ENCODE measurements at places on chromosomes 5 and 9.

DNA sequence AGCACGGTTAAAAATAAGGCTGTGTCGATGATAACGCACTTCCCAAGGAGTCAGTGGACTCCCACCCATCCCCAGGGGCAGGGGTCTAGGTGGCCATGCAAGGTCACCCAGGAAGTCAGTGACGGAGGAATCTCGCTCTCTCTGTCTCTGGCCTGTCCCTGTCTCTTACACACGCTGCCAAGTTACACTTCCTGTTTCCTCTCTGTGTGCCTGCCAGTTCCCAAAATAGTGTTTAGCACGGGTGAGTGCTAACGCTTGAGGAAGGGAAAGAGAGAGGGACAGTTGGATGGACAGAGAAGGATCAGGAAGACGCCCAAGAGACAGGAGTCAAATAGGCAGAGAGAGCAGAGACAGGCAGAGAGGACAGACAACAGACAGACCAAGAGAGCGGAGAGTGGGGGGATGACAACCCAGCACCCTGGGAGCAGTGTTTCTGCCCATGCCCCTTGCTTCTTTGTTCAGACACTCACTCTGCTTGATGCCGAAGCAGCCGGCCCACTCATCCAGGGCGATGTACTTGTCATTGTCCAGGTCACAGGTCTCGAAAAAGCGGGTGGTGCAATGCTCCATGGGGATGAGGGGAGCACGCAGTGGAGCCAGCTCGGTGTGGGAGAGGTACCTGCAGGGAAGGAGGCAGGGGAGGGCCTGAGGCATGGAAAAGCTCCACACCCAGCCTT lies 23.0 kb downstream of the SPARC start:
- no peak for DNase-seq

DNA sequence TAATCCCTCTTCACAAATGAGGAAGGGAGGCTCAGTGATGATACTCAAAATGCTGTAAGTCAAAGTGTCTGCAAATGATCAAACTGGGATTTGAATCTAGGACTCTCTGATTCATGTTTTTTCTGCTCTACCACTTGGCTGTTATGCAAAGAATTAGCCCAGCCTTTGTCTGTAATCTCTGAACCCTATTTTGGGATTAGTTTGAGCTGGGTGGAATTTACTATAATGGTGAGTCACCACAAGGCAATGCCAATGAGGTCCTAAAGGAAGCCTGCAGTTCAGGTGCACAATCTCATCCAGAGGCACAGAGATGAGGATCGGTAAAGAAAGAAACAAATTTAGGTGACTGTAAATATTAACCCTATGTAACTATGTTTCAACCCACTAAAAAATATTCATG lies 29.2 kb downstream of the RFK start:
- DNase-seq, result no peak

GRCh38 chr5:55568654-55569512 lies 34.1 kb upstream of the PLPP1 start:
- no peak for DNase-seq

- DNase-seq, result no peak
Measured at GRCh38 chr9:110767559-110768063, 99.0 kb downstream of the MUSK start.

GRCh38 chr9:106421772-106422171 lies 441.2 kb upstream of the ZNF462 start:
- DNase-seq, result no peak

- DNase-seq, result no peak
Measured at GRCh38 chr9:97578846-97579245, 54.3 kb downstream of the TSTD2 start.

GRCh38 chr9:107024193-107024592 lies 161.2 kb downstream of the ZNF462 start:
- DNase-seq, result no peak

DNA sequence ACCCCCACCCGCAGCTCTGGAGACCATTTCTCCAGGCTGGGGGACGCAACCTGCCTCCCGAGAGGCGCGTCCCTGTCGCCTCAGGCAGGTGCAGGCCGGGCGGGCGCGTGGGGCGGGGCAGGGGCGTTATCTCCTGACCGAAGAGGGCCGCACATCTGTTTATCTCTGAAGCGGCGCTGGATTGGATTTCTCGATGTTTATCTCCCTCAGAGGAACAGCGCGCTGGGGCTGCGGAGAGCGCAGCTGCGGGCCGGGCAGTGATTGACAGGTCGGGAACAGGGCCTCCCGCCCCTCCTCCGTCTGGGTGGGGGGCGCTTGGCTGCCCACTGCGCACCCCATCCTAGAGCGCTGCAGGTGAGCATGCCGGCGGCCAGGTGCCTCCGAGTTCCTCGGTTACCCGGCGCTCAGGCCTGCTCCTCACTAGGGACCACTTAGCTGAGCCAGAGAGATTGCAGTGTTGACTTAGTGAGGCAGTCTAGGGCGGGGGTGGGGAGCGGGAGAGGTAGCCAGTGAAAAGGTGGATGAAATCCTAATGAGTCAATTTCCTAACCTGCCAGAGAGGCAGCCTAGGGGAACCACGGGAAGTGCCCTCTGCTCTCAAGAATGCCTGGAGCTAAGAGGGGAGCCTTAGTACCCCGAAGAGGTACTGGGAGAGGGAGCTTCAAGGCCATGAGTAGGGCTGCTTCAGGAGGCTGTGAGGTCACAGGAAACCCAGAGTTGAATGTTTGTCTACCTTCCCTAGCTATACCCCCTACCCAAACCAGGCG lies 39.6 kb upstream of the TIFAB start:
- DNase-seq, result no peak

DNA sequence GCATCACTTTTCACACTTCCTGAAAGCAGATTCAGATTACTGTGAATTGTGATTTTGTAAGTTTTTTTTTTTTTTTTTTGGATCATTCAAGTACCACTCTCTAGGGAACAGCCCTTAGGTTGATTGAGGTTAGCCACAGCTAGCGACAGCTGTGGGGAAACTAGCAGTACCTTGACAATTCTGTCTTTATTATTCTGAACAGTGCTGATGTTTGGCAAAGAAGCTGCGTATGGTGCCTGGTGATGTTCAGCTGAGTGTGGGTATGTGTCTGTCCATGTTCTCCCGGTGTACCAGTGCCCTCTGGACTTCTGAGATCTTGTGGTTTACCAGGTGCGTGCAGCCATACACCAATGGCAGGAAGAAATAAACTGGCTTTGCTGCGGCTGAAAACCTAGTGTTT lies 117.3 kb upstream of the PLPPR1 start:
- no peak for DNase-seq

GRCh38 chr9:126628969-126629674 lies 15.4 kb downstream of the LMX1B start:
- DNase-seq, result no peak

DNA sequence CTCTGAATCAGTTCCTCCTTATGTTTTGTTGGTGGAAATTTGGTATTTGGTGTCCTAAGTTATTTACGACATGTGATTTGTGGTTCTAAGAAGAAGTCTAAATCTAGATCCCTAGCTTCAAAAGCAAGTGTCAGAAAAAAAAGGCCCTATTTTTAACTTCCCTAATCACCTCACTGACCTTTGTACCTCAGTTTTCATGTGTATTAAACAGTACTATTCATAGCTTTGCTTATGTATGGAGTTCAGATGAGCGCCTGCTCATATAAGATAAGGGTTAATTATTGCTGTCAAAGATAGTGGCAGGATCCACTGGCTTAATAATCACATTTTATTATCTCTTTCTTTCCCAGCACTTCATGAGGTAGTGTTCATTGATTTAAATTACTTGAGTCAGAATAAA lies 318.2 kb downstream of the PARP8 start:
- no peak for DNase-seq

GRCh38 chr5:170226661-170227060 lies 6.1 kb upstream of the C5orf58 start:
- no peak for DNase-seq

DNA sequence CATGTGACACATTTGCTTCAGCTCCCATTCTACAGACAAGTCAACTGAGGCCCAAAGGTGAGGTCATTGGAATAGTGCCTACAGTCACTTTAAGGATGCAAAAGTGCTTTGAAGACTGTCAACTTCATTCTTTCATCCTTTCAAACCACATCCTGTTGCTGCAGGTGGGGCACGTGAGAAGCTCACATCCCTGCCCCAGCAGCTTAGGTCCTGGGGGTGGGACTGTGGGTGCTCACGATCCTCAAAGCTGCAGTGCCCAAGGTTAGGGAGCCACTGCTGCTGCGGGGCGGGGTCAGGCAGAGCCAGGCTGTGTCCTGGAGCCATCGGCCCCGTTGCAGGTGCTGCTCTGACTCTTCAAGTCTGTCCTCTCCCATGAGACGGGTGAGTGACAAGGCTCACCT lies 57.9 kb upstream of the IER5L start:
- no peak for DNase-seq

DNA sequence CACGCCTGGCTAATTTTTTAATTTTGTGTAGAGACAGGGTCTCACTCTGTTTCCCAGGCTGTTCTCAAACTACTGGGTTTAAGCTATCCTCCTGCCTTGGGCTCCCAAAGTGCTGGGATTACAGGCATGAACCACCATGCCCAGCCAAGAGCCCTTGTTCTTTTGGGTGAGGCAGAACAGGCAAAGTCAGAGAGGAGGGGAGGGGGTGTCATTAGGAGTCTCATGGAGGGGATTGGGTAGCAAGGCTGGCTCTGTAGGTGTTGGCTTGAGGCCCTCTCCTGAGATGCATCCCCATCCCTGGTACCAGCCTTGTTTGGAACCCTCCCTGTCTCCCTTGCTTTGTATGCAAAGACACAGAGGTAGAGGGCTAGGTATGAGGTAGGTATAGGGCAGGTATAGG lies 24.1 kb downstream of the GSN start:
- DNase-seq, result no peak

DNA sequence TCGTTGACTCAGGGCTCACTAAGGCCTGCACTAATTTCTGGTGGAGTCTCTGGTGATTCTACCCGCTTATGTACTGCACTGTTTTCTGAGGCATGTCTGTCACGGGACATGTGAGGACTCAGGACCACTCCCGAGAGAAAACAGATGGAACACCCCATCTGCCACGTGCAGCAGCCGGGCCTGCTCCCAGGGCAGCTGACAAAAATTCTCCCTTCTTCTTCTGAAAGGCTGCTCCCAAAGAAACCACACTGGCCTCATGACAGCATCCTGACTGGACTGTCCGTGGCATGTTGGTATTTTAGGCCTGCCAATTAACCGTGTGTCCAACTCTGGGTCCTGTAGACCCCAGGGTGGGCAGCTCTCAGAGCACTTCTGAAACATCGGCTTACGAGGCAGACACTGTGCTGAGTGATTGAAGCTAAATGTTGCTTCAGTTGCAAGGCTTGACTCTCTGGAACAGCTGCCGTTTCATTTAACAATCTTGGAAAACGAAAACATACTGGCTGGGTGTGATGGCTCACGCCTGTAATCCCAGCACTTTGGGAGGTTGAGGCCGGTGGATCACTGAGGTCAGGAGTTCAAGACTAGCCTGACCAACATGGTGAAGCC lies 39.0 kb downstream of the FAM240B start:
- no peak for DNase-seq

DNA sequence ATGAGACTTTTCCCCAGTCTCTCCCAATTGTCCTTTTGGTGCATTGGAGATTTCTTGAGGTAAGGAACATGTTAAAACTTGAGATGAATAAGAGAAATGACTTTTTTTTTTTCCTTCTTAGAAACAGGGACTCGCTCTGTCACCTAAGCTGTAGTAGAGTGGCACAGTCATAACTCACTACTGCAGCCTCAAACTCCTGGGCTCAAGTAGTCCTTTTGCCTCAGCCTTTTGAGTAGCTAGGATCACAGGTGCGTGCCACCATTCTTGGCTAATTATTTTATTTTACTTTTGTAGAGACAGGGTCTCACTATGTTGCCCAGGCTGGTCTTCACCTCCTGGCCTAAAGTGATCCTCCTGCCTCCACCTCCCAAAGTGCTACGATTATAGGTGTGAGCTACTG lies 25.9 kb downstream of the CDC42SE2 start:
- DNase-seq, result no peak

- DNase-seq, result no peak
Measured at GRCh38 chr5:87746891-87747377, 334.2 kb upstream of the CCNH start.

- DNase-seq, result no peak
Measured at GRCh38 chr5:1354576-1354975, 9.7 kb upstream of the CLPTM1L start.

DNA sequence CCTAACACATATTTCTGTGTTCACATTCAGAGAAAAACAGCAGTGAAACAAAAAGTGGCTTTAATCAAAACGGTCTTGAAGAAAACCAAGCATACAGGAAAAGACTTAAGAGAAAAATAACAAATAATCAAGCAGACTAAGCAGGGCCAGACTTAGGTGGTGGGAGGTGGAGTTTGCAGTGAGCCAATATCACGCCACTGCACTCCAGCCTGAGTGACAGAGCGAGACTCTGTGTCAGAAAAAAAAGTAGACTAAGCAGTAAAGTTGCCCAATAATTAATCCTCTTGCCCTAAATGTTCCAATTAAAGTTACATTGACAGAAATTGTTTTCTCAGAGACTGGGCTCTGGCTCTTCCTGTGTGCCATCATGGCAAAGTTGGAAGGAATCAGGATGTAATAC lies 26.6 kb upstream of the GLDC start:
- no peak for DNase-seq

- no peak for DNase-seq
Measured at GRCh38 chr5:223791-224190, 5.7 kb downstream of the SDHA start.

DNA sequence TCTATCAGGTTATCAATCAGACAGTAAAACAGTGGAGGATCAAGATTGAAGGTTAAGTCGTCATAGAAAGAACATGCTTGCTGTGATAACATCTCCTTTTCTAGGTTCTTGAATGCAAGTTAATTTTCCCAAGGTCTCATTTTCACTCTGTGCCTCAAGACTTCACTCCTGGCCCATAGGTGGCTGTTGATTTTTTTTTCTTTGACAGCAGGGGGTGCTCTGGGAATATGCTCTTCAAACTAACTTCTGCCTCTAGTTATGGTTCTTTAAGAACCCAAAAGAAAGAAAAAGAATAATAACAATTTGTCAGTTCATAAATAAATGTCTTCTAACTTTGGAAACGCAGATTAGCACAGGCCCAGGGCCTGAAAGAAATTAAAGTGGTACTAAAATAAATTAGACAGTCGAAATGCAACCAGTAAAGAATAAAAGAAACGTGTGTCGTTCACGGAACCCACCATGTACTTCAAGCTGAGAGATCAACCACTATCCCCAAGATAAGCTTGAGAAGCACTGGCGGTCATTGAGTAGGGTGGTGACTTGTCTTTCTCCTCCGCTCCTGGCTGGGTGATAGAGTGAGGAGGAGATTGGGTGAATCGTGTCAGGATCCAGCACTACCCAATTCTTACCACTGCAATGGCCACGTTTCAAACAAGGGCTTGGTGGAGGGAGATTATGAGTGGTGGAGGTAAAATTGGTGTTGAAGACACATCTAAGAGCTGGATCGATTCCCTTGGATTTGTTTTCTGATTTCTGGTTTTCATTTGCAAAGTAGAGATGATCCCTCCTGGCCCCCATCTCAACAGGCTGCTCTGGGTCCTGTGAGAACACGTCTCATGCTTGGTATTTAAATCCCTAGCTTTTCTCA lies 93.4 kb upstream of the IRX4 start:
- no peak for DNase-seq

GRCh38 chr5:45038366-45038987 lies 229.7 kb downstream of the MRPS30 start:
- DNase-seq, result no peak

- no peak for DNase-seq
Measured at GRCh38 chr5:145965804-145966203, 29.4 kb downstream of the SH3RF2 start.

- DNase-seq, result no peak
Measured at GRCh38 chr5:6576861-6577501, 55.9 kb downstream of the NSUN2 start.

- no peak for DNase-seq
Measured at GRCh38 chr5:160434022-160434531, 12.4 kb downstream of the PTTG1 start.

- DNase-seq, result no peak
Measured at GRCh38 chr5:111119856-111120255, 27.7 kb downstream of the WDR36 start.
